Progenitor cell of endocrine pancreas (in vitro differentiated cells): ENCODE measurements at places on chromosomes 3 and 15. TPM values are rescaled to one million over a fixed set of nuclear protein-coding genes. Genes with fewer than 3 reads are reported as not detected.
A peak's percentile ranks its signal among the peaks of the same experiment; 100 is the strongest.

The FGD5 gene
- total RNA-seq = 0.09 and 0.17 TPM in 2 replicates

The FBXO40 gene
- not detected in 2 replicates for total RNA-seq

The RLBP1 gene
- not detected in 2 replicates for total RNA-seq

The TNNC1 gene
- 3.3 and 3.6 TPM in 2 replicates for total RNA-seq

The EPHA3 gene
- total RNA-seq = 0.17 and 0.38 TPM in 2 replicates

The LIPH gene
- total RNA-seq = 0.11 and 0.79 TPM in 2 replicates

The GP5 gene
- total RNA-seq = 0.18 and 0.24 TPM in 2 replicates

The SLC15A2 gene
- 4.2 and 7.1 TPM in 2 replicates for total RNA-seq

- H3K27ac ChIP-seq = no peak overlapping the region
- H3K36me3 ChIP-seq = peaks cover 14% of the 10 kb centered on the region
- no peaks in the 10 kb centered on the region for H3K27me3 ChIP-seq
- H3K4me1 ChIP-seq = peaks cover 4% of the 10 kb centered on the region
- DNase-seq = no peak
- no peak overlapping the region for H3K4me3 ChIP-seq
Measured at GRCh38 chr3:100316641-100317069, 17.9 kb upstream of the NIT2 start.

DNA sequence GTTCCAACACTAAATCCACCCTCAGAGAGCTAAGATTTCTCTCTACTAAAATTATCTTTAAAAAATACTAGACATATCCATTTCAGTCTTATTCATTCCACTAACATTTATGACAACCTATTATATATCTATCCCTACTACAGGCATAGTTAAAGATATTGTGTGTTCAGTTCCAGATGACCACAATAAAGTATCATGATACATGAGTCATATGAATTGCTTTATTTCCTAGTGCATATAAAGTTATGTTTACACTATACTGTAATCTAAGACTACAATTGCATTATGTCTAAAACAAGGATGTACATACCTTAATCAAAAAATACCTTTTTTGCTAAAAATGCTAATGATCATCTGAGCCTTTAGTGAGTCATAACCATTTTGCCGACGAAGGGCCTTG is 19.4 kb downstream of the SHOX2 start:
- H3K27me3 ChIP-seq = no peaks in the 10 kb centered on the region
- no peak overlapping the region for H3K27ac ChIP-seq
- H3K4me3 ChIP-seq = no peak overlapping the region
- no peak for DNase-seq

- no peaks in the 10 kb centered on the region for H3K4me1 ChIP-seq
- no peak overlapping the region for H3K27ac ChIP-seq
- no peaks in the 10 kb centered on the region for H3K36me3 ChIP-seq
- no peaks in the 10 kb centered on the region for H3K27me3 ChIP-seq
Measured at GRCh38 chr3:67809370-67809935, 155.0 kb upstream of the SUCLG2 start.

- no peak for DNase-seq
- no peak overlapping the region for H3K4me3 ChIP-seq
- H3K36me3 ChIP-seq = no peaks in the 10 kb centered on the region
Measured at GRCh38 chr3:143791386-143791785, 56.9 kb downstream of the SLC9A9 start.

DNA sequence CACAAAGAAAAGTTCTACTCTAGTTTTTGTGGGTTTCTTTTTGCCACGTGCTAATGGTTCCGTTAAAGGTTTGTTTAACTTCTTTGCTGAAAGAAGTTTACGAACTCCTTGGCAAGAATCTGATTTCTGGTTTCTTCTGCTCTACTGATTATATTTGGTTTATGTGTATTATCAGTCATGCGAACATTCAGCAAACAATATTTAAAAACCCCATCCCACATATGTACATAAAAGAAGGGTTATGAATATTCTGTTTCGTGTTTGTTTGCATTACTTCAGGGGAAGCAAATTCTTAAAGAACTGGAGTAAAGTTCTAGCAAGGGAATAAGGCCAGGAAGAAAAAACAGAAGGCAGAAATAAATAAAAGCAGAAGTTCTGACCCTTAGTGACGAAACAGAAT is 9.8 kb downstream of the LARS2 start:
- H3K4me1 ChIP-seq = no peaks in the 10 kb centered on the region
- DNase-seq = no peak
- H3K36me3 ChIP-seq = peaks cover 23% of the 10 kb centered on the region
- no peaks in the 10 kb centered on the region for H3K27me3 ChIP-seq
- no peak overlapping the region for H3K27ac ChIP-seq

DNA sequence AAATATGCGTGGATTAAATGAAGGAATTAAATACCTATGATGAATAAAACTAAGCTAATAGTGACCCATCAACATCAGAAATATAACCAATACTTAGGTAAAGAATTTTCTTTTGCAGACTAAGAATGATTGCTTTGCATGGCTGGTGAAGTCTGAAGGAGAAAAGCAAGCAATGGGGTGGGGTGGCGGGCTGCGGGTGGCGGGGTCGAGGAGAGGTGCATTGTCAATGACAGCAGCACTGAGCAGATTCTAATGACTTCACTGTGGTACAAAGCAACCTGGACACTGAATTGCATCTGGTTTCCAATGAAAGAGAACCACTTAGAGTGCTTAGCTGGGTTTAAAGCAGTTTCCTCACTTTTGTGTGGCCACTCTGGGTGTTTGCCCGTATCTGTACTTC is 171.5 kb upstream of the IL12A start:
- no peak for DNase-seq
- H3K27ac ChIP-seq = no peak overlapping the region
- H3K27me3 ChIP-seq = peaks cover 14% of the 10 kb centered on the region
- H3K36me3 ChIP-seq = no peaks in the 10 kb centered on the region

DNA sequence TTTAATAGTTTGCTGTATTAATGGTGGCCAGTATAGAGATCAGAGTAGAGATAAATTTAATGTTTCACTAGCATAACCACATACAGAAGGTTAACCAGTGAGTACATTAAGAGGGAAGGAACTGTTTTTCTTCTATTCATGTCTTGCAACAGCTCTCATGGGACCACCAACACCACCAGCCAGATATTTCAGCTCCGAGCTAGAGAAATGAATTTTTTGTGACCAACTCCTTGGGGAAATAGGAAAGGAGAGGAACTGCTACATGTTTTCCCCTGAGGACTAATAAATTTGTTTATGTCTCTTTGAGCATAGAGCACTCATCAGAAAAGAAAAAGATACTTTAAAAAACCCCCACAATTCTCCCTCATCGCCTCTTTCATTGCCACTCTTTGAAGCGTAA is 247.5 kb downstream of the MBNL1 start:
- no peaks in the 10 kb centered on the region for H3K36me3 ChIP-seq
- no peaks in the 10 kb centered on the region for H3K4me1 ChIP-seq
- H3K4me3 ChIP-seq = no peak overlapping the region
- no peaks in the 10 kb centered on the region for H3K27me3 ChIP-seq
- no peak overlapping the region for H3K27ac ChIP-seq

DNA sequence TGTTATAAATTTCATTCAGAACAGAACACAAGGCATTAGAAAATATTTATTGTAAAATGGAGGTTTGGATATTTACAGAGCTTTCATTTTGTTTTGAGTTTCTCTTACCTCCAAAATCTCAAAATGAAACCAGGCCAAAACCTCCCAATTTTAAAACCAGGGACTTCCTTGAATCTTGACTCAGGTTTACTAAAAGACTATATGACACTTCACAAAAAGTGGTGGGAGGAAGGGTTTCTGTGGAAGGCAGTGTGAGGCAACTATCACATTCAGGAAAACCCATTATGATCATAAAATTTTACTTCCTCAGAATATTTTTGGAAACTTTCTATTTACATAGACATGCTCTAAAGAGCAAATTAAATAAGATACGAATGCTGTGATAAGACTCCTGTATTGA is 205.8 kb upstream of the EOMES start:
- H3K27me3 ChIP-seq = no peaks in the 10 kb centered on the region
- H3K27ac ChIP-seq = no peak overlapping the region
- no peaks in the 10 kb centered on the region for H3K4me1 ChIP-seq

DNA sequence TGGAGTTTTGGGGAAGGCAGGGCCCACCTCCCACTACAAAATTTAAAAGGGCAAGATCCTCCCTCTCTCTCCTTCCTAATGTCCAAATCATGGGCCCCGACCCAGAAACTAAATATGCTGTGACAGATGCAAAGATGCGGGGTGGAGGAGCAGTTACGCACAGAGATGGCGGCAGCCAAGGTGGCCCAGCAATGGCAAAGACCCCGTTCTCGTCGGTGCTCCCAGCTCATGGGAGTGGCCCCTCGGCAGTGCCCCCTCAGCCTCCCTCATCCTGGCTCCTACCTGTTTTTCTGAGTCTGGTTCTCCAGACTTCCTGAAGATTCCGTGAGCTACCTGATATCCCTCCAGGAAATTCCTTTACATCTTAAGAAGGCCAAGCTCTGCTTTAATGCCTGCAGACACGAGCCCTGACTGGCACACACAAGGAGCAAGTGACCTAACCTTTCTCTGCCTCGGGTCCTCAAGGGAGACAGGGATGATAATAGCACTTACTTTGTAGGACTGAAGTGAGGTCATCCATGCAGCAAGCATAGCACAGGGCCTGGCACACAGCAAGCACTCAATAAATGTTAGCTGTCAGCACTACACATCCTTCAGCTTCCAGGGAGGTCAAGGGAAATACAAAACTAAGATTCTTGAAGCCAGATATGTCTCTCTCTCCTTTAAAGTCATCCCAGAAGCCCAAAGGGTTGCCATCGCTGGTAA is 103.5 kb downstream of the LSM3 start:
- peaks cover 2% of the 10 kb centered on the region for H3K4me1 ChIP-seq
- peaks cover 28% of the 10 kb centered on the region for H3K27me3 ChIP-seq
- no peak for DNase-seq
- no peak overlapping the region for H3K4me3 ChIP-seq
- no peak overlapping the region for H3K27ac ChIP-seq
- H3K36me3 ChIP-seq = no peaks in the 10 kb centered on the region

DNA sequence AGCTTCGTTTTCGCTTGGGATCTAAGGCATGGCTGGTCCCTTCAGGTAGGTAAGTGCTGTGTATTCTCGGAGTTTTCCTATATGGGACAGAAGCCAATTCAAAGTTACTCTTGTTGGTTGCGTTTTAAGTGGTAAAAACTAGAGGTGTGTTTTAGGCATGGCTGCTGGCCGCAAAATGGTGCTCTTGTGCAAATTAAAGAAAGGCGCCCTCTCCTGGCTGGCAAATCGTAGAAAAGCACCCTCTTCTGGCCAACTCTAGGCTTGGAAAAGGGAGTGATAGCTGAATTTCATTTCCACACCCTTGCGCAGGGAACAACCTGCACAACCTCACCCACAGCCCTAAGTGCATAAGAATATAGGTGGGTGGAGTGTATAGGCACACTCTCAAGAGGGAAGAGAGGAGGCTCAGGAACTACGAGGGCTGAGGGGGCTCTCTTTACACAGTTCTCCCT is 23.5 kb downstream of the DRD3 start:
- H3K36me3 ChIP-seq = no peaks in the 10 kb centered on the region
- H3K4me1 ChIP-seq = no peaks in the 10 kb centered on the region
- H3K27ac ChIP-seq = no peak overlapping the region
- no peak overlapping the region for H3K4me3 ChIP-seq

DNA sequence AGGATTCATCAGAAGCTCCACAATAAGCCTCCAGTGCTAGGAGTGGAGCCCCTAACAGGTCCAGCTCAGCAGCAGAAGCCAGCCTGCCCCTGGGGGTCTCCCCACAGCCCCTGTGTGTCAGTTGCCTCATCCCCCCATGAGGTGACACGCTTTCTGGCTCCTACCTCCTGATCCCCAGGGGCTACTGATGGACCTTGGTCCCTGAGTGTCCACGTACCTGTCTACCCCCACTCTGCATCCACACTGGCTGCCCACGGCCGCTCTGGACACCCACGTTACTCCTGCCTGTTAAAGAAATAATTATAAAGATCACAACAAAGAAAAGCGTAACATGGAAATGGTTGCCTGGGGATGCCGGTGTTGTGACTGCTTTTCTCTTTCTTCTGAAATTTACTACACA is 143.1 kb downstream of the CHSY1 start:
- peaks cover 6% of the 10 kb centered on the region for H3K27me3 ChIP-seq
- H3K27ac ChIP-seq = no peak overlapping the region
- H3K4me3 ChIP-seq = no peak overlapping the region
- no peak for DNase-seq
- peaks cover 3% of the 10 kb centered on the region for H3K4me1 ChIP-seq

DNA sequence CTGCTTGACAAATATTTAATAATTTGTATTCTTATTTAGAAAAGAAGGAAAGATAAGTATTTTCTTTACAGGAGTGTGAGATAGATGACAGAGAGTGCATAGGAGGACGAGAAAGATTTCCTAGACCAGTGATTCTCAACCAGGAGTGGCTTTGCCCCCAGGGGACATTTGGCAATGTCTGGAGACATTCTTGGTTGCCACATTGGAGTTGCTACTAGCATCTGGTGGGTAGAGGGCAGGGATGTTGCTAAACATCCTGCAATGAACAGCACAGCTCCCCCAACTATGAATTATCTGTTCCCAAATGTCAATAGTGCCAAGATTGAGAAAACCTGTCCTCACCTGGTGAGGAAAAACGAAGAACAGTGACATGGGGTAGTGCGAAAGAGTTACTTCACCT is 30.8 kb upstream of the MINAR1 start:
- H3K27me3 ChIP-seq = peaks cover 11% of the 10 kb centered on the region
- H3K27ac ChIP-seq = no peak overlapping the region
- no peak for DNase-seq
- peaks cover 5% of the 10 kb centered on the region for H3K4me1 ChIP-seq
- H3K36me3 ChIP-seq = no peaks in the 10 kb centered on the region

- no peaks in the 10 kb centered on the region for H3K27me3 ChIP-seq
- H3K27ac ChIP-seq = peak overlapping the region; percentile 91
- H3K36me3 ChIP-seq = peaks cover 1% of the 10 kb centered on the region
- H3K4me3 ChIP-seq = peak overlapping the region; percentile 60
- peak; percentile 65 for DNase-seq
Measured at GRCh38 chr3:49671291-49672288, 2.6 kb upstream of the APEH start.

DNA sequence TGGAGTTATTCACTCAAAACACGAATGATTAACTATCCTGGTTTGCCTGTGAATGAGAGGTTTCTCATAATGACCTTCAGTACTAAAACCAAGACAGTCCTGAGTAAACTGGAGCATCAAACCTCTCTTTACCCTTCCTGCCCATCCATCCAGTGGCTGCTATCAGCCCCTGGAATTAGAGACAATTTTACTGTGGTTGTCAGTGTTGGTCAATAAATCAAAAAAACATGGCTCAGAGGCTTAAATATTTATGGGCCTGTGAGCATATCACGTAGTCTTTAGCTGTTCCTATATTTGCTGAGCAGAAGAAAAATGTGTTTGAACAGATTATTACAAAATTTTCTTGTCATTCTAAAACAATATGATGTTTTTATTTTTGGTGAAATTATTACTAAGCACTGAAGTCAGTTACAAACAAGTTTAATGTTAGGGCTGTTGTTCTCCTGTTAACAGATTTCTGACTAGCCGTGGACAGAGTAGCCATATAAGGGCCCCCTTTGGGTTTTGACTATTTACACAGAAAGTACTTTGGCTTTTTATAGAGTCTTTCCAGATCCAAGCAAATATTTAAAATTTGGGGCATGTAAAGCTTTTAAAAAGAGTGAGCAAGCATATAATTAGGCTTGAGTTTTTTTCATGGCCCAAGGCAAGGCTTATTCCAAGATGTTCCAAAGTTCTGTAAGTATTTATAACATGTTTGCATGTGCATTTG is 580.9 kb downstream of the DIPK2A start:
- no peaks in the 10 kb centered on the region for H3K27me3 ChIP-seq
- no peak overlapping the region for H3K4me3 ChIP-seq
- no peak overlapping the region for H3K27ac ChIP-seq
- no peak for DNase-seq
- H3K4me1 ChIP-seq = peaks cover 36% of the 10 kb centered on the region
